Myometrial cell (primary cell): ENCODE measurements at places on chromosomes 11 and 22. TPM values are rescaled to one million over a fixed set of nuclear protein-coding genes. Genes with fewer than 3 reads are reported as not detected.

Gene DDX6
- 41.8 and 73.0 TPM in 2 replicates for total RNA-seq

Gene UPK3A
- not detected in 2 replicates for total RNA-seq

Gene MADD
- total RNA-seq, result 22.5 and 26.8 TPM in 2 replicates

Gene ASCL2
- total RNA-seq, result not detected in 2 replicates

Gene CFAP300
- 12.1 and 12.4 TPM in 2 replicates for total RNA-seq
